Activated naive CD4-positive, alpha-beta T cell (primary cell): ENCODE measurements at places on chromosomes 13 and 19.

GRCh38 chr13:109387471-109387870, 398.9 kb downstream of the IRS2 start:
- no peak for DNase-seq

DNA sequence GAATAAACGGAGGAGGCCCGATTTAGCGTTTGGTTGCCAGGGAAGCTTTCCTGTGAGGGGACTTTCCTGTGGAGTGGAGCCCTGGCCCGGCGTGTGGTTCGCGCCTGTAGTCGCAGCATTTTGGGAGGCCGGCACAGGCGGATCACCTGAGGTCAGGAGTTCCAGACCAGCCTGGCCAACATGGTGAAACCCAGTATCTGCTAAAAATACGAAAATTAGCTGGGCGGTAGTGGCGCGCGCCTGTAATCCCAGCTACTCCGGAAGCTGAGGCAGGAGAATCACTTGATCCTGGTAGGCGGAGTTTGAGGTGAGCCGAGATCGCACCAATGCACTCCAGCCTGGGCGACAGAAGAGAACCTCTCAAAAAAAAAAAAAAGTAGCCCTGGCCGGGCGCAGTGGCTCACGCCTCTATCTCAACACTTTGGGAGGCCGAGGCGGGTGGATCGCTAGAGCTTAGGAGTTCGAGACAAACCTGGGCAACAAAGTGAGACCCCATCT, 6.9 kb downstream of the KANK3 start:
- DNase-seq: no peak

DNA sequence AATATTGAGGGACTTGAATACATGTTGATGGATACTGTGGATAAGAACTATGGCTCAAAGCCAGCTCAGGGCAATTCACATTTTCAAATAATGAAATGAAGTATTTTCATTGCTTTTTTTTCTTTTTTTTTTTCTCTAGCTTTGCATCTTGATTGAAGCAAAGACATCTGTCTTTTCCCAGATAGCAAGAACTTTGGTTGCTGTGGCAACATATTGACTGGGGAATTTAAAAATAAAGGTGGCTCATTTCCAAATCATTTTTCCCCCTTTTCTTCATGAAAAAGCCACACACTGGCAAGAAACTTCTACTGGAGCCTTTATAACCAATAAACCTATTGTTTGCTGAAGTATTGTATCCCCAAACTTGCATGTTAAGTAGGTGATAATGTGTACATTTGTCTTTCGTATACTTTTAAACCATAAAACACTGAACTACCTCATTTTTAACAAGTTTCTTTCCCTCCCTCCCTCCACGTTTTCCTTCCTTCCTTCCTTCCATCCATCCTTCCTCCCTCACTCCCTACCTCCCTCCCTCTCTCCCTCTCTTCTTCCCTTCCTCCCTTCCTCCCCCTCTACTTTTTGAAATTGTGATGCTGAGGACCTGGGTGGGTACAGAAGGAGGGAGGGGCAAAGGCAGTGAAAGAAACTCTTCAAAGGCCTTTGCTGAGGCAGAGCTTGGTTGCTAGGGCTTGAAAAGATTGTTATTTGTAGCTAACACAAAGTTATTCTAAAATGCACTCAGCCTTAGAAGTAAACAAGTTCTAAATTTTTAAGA, 343.5 kb upstream of the SPRY2 start:
- DNase-seq: no peak

DNA sequence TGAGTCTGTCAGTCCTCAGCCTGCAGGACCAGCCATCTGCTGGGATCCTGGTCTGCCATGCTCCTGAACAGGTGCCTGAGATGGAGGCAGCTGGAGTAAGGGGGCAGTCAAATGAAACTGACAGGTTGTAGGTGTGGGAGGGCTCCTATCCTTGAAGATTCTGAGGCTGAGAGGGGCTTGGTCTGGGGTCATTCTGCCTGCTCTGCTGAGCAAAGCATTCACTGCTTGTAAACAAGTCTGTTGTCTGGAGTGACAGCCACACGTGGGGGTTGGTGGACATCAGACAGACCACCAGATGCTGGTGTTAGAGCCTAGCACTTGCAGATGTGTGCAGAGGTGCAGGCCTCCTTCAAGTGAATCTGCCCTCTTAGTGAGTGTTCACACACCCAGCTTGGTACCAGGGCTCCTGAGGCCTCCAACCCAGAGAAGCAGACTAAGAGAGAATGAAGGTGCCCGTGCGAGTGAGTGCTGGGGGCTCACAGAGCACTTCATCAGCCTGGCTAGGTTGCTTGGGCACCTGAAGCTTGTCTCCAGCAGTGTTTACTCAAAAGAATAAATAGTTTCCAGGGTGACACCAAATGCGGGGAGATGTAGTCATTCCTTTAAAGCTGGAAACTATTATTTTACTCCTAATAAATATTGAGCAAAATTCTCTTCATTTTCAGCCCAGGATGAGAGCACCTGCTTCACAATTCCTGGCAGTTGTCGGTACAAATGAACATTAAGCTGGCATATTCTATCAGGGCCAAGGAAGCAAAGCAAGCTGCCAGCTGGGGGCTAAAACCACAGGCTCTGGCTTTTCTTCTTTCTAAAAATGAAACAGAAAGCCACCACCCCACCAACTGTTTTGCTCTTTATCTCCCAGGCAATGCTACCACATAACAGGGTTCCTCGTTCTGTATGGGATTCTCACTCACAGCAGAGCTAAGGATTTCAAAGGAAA, 82.3 kb downstream of the RNASEH2B start:
- DNase-seq: no peak

- DNase-seq: no peak
These were observed 11.4 kb downstream of the CHAMP1 start for GRCh38 chr13:114325729-114326128.

GRCh38 chr13:36101157-36101556, 30.0 kb downstream of the DCLK1 start:
- no peak for DNase-seq

GRCh38 chr13:66911411-66911939, 318.7 kb downstream of the PCDH9 start:
- no peak for DNase-seq

DNA sequence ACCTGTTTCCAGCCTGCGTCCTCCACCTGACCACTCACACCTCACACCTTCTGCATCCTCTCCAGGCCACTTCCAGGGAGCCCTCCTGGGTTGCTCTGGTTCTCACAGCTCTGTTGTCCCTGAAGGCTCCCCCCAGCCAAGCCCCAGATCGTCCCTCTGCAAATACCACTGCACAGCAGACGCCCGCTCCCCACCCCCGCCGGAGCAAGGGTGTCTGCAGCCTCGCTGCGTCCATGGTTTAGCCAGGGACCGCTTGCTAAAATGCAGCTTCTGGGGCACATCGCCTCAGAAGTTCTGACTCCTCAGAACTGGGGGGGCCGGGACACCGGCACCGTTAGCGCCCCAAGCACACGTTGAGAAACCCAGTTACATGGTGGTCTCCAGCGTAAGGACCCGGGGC, 983 bp downstream of the LINGO3 start:
- DNase-seq: no peak

GRCh38 chr13:79684371-79684770, 203.4 kb downstream of the NDFIP2 start:
- no peak for DNase-seq

- no peak for DNase-seq
These were observed 87.4 kb upstream of the ARHGEF7 start for GRCh38 chr13:111027458-111028439.

GRCh38 chr19:4711211-4711610, 12.4 kb downstream of the DPP9 start:
- no peak for DNase-seq

DNA sequence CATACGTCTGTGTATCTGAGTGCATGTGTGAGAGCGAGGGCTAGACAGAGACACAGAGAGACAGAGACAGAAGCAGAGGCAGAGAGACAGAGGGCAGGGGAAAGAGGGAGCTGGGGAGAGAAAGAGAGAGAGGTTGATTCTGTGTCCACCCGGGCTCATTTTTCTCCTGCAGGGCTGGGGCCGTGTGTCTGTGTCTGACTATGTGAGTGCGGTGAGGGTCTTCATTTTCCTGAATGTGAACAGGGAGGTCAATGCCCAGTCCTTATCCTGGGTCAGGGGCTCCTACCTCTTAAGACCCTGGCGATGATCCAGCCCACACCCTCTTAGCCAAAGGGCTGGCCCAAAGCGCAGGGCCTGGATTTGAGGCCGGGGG, 17.7 kb downstream of the LRRC4B start:
- DNase-seq: no peak
